ENCODE measurements at places on chromosomes 7 and 10.

GRCh38 chr7:123415625-123416024, 118.8 kb downstream of the IQUB start:
- DNase-seq, result no peak

DNA sequence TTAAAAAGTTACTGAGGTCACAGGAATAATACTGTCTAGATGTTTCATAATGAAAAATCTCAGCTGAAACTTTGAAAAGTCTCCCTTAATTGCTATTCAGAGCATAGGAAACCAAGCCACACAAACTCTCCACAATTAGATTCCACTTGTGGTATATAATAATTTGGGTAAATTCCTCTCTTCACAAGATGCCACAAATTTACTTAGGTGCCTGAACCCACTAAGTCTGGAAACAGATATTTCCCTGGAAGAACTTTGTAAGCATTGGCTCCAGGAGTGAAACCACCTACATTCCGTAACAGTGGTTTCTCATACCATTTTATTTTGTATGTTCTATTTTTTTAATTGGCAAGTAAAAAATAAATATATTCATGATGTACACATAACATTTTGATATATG, 493.4 kb downstream of the SEMA3D start:
- no peak for DNase-seq

DNA sequence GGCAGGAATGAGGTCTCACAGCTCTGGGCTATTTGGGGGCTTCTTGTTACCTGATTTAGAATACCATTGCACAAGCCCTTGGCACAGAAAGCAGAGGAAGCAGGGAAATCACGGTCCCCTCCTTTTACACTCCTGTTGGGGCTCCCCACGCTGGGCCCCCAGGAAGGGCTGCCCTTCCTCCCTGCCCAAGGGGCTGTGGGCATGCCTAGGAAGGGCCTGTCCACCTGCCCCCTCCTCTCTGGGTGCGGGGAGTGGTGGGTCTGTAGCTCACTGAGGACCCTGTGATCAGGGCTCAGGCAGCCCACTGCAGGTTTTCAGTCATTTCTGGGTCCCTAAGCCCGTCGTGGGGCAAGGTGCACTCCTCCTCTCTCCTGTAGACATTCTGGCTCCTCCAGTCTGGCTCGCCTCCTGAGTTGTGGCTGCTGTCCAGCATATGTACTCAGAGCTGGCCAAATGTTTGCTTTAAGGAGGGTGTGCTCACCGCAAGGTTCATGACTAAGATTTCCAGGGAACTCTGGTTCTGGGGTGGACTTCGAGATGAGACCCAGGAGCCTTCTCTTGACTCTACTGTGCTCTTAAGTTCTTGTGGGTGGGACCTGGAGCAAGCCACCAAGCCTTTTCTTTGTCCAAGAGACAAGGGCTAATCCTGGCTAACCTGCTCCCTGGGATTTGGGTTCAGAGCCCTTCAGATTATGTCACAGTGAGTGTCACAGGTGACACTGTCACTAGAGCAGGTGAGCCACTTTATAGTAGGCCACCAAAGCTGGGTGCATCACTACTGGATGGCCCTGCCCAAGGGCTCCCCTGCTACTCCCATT, 56.0 kb downstream of the TACR2 start:
- DNase-seq, result no peak

GRCh38 chr10:78307576-78307975, 273.9 kb downstream of the RPS24 start:
- DNase-seq, result no peak

DNA sequence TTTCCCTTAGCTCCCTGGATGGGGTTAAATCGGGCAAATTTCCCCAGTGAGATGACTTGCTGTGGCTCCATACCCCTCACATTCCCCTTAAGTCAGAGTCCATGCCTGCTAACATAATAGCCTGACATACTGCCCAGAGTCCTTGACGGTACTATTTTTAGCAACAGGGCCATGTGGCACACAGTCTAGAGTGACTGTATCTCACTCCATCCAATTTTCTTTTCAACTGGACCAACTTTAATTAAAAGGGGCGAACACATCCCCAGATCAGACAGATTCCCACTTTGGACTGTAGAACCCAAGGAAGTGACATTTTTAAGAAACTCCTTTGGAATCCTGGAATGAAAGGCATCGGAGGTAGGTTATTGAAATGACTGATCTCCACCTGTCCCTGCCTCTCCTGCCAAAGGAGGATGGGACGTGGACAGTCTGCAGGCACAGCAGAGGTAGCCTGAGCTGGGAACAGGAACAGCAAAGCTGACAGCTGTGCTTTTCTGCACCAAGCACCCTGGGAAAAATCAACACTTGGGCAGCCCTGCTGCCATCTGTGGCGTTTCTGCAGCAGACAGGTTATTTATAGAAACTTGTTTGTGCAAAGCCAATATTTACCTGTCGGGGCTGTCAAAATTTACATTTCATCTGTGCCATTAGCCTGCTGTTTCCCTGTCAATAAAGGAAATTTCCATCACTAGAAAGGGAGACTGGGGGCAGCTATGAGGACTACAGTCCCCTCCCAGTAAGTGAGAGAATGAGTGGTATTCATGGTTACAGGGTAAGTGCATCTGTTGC, 221.5 kb upstream of the AOAH start:
- DNase-seq, result no peak

- DNase-seq, result no peak
Observed at GRCh38 chr7:38656968-38657367, 25.8 kb upstream of the AMPH start.

DNA sequence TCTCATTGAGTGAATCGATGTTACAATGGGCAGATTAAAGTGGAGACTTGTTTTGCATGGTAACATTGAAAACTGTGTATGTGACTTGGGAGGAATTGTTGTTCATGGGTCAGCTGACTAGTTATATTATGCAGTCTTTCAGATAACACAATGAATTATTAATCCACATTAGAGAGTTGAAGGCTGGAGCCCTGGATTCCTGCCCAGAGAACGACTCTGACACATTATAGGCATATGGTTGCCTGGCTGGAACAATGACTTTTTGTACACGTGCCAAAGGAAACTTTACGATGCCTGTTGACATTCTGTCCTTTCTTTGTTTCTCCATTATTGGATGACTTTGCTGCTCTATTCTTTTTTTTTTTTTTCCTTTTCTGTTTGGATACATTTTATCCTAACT, 52.3 kb upstream of the TMEM229A start:
- DNase-seq, result no peak

- peak; percentile 39 for DNase-seq
Observed at GRCh38 chr10:22476601-22477321, 131.5 kb downstream of the SPAG6 start.

Data from GM20000 (cell line).